ENCODE measurements at places on chromosomes 2 and 18.

- DNase-seq = no peak
Measured at GRCh38 chr18:36374262-36374661, 76.7 kb downstream of the FHOD3 start.

GRCh38 chr18:62760403-62760734, 45.0 kb downstream of the PHLPP1 start:
- DNase-seq = no peak

GRCh38 chr2:232537499-232537898, 2.0 kb upstream of the CHRNG start:
- DNase-seq = no peak

DNA sequence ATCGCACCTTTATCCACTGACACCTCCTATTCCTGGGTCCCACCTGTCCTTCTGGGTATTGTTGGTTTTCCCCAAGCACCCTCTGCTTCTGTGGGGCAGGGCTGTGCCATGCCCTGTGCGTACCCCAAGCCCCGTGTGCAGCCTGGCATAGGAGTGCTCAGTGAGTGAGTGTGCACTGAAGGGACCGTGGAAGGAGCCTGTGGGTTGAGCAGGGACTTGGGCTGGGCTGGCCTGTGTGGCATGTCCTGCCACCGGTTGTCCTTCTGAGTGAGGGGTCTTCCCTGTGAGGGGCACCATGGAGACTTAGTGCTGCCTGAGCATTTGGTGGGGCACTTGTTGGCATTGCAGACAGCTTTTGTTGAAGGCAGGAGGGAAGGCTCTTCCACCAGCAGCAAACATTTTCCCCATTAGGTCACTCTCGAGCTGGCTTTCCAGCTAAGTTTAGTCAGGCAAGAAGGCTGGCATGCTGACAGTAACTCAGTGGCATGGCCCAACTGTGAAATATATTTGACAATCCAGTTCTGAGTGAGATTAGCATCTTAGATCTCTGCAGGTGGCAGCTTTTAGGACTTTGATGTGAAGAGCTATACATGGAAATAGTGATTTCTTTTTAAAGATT, 64.7 kb downstream of the LPIN1 start:
- no peak for DNase-seq

GRCh38 chr2:227848586-227848985, 22.8 kb upstream of the DAW1 start:
- no peak for DNase-seq

GRCh38 chr2:85783796-85784195, 30.0 kb downstream of the ATOH8 start:
- DNase-seq = no peak

- no peak for DNase-seq
Measured at GRCh38 chr2:29420464-29420863, 305.2 kb downstream of the CLIP4 start.
